ENCODE measurements at places on chromosomes 16 and 17.

- DNase-seq: no peak
Observed at GRCh38 chr16:8108991-8109509, 481.3 kb downstream of the TMEM114 start.

GRCh38 chr16:13042291-13042685 is 140.9 kb downstream of the SHISA9 start:
- DNase-seq: no peak

GRCh38 chr16:66266436-66267291 is 99.8 kb upstream of the CDH5 start:
- DNase-seq: no peak

- DNase-seq: no peak
Observed at GRCh38 chr16:24761526-24761925, 32.1 kb downstream of the TNRC6A start.

GRCh38 chr16:68646953-68647659 is 2.0 kb downstream of the CDH3 start:
- no peak for DNase-seq

- DNase-seq: no peak
Observed at GRCh38 chr16:76441876-76442275, 164.7 kb downstream of the CNTNAP4 start.

DNA sequence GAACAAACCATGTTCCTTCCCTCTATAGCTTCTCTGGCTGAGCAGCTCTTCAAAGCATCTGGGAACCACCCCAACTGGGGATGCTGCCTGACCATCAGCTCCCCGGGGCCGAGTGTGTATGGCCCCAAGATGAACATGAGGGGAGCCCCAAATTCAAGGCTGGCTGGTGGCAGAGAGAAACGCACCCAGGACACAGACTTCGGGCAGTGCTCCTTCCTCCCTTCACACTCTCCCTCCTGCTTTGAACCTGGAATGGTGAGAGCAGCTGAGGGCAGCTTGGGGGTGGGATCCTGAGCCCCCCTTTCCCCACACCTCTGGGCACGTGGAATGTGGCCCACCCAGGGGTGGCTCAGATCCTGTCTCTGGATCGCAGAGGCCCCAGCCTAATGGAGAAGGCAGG is 17.2 kb downstream of the TLE7 start:
- no peak for DNase-seq

GRCh38 chr17:61130330-61130729 is 269.3 kb upstream of the TBX2 start:
- no peak for DNase-seq

- no peak for DNase-seq
Observed at GRCh38 chr16:75491876-75492275, 3.4 kb downstream of the CHST6 start.

DNA sequence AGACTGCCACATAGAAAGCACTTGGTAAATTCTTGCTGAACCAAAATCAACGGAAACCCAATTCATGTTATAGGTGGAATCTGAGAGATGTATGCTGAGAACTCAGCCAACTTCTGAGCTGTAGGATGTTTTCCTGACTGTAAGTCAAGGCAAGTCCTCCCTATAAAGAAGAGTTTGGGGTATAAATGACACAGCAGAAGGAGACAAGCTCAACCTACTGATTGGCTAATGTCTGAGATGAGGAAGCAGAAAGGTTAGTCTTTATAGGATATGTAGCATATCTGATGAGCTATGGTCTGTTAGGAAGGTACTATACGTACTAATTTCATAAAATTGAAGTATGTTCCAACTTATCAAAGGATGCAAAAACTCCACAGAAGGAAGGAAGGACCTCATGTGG is 99.5 kb downstream of the XYLT1 start:
- no peak for DNase-seq

DNA sequence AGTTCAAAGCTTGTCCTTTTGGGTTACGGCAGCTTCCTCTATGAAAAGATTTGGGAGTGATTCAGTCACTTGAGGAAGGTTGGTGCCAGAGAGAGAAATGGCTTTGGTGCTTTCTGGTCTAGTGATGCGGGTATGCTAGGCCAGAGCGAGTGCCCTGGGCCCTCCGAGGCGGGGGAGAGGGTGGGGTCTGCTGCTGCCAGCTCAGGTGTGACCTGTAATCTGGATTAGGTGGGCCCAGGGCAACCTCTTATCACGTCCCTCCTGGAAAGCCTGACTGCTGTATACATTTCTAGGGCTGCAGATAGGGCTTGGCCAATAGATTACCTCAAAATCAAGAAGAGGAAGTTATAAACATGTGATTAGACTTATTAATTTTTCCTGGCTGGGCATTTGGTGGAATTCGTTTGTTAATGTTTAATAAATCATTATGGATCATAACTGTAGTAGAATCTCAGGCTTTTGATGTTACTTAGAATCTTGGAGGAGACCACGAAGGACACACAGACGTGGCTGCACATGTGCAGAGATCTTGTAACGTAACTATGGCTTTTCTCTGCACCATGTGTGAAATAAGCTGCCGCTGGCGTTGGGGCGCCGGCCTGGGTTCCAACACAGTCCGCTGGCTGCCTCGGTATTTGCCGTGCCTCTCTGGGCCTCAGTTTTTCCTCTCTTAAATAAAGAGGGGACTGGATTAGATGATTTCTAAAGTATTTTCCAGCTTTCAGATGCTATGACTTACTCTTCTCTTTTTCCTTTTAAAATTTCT is 1.2 kb downstream of the IRF8 start:
- DNase-seq: no peak

GRCh38 chr16:52863000-52863399 is 189.7 kb downstream of the CHD9NB start:
- no peak for DNase-seq

DNA sequence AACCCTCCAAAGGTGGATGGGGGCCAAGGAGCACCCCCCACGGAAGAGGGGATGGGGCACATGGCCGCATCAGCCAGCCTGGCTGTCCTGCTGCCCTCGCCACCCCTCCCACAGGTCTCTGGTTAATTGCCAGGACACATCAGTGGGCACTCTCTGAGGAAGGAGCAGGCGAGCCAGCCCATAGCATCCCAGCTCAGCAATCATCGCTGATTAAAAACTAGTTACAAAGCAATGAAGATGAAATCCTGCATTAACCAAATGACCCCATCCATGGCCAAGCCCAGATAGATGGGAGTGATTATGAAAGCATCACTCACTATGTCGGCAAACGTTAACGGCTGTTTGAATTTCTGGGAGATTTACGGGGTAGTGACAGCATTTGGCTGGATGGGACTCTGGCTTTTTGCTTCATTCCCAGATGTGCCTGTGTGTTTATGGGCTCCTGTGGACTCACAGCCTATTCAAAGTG is 45.3 kb downstream of the CCDC182 start:
- no peak for DNase-seq

DNA sequence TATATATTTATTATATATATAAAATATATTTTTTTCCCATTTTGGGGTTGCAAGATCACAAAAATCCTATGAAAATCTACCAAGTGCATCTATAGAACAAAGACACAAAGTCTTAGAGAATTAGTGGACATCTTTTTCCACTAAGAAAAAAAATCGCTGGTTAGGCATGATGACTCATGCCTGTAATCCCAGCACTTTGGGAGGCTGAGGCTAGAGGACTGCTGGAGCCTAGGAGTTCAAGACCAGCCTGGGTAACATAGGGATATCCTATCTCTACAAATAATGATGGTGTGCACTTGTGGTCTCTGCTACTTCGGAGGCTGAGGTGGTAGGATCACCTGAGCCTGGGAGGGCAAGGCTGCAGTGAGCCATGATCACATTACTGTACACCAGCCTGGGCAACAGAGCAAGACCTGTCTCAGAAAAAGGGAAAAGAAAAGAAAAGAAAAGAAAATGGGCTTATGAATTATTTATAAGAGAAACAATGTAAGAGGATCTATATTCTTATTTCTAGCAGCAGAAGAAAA is 185.1 kb upstream of the PSMD7 start:
- DNase-seq: no peak

DNA sequence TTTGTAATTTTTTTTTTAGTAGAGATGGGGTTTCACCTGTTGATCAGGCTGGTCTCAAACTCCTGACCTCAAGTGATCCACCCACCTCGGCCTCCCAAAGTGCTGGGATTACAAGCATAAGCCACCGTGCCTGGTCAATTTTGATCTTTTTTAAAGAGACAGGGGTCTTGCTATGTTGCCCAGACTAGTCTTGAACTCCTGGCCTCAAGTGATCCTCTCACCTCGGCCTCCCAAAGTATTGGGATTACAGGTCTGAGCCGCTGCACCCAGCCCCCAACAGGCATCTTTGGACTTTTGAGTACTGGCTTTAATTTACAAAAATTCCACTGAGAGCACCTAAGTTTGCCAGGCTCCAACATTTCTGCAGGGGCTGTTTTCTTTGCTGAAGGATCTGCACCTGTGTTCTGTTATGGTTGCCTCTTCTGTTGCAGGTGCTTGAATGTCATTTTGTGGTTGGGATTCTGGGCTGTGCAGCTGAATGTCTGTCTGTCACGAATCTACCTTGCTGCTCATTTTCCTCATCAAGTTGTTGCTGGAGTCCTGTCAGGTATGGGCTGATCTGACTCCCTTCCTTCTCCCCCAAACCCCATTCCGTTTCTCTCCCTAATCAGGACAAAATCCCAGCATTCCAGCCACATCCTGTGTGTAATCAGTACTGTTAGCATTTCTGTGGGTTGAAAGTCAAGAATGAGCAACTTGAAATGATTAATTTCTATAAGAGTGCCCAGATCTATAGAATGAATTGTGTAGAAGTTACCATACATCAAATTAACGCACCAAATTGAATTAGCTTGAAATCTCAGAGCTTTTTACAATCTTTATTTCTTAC is 8.5 kb downstream of the G6PC1 start:
- DNase-seq: no peak

DNA sequence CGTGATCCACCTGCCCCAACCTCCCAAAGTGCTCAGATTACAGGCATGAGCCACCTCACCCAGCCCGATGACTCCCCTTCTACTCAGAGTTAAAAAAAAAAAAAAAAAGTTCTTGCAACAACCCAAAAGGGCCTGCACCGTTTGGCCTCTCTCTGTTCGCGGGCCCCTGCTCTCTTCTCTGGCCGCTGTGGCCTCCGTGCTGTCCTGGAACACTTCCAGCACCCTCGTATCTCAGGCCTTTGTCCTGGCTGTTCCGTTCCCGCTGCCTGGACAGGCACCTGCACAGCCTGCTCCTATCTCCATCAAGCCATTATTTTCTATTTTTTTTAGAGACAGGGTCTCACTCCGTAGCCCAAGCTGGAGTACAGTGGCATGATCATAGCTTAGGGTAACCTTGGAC is 10.8 kb downstream of the MYO1C start:
- no peak for DNase-seq

GRCh38 chr17:18956581-18956980 is 4.6 kb downstream of the SLC5A10 start:
- no peak for DNase-seq

- DNase-seq: no peak
Observed at GRCh38 chr16:23194497-23195221, 12.1 kb downstream of the SCNN1G start.

DNA sequence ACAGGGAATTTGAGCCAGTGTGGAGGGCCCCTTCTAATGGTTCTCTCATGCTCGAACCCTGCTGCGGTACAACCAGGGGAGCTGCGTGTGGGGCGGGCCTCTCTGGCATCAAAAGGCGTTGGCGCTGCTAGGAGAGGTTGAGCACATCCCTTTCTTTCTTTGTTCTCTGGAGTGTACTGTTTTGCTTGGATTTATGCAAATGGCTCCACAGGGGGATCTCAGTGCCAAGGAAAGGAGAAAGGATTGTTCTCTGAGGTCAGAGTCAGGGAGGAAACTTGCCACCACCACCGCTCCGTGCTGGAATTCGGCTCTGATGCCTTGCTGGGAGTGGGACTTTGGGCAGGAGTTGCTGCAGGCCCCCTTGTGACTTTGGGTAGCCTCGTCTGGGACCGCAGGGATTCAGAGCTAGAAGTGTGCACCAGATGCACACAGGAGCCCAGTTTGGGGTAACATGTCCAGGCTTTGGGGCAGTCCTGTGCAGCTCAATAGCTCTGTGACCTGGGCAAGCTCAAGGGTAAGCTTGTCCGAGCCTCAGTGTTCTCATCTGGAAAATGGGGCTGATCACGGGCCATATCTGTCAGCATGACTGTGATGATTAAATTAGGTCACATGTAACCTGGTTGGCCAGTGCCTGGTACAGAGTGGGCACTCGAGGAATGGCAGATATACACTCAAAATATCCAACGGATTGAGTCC is 353.0 kb upstream of the EEF2KMT start:
- no peak for DNase-seq

DNA sequence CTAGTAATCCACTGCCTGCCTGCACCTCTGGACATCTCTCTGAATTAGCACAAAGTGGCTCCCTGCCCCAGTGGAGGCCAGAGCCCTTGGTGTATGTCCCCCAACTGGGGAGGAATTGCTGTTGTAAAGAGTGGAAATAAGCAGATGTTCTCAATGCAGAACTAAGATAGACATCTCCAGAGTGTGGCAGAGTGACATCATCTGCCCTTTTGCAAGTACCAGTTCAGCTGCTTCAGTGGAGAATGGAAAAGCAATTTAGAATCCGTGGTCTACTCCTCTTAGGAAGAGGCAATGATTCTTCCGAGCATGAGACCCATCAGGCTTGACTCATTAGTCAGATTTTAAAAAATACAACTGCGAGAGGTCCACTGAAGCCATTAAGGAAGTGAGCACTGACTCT is 1512.0 kb upstream of the GOT2 start:
- DNase-seq: no peak

DNA sequence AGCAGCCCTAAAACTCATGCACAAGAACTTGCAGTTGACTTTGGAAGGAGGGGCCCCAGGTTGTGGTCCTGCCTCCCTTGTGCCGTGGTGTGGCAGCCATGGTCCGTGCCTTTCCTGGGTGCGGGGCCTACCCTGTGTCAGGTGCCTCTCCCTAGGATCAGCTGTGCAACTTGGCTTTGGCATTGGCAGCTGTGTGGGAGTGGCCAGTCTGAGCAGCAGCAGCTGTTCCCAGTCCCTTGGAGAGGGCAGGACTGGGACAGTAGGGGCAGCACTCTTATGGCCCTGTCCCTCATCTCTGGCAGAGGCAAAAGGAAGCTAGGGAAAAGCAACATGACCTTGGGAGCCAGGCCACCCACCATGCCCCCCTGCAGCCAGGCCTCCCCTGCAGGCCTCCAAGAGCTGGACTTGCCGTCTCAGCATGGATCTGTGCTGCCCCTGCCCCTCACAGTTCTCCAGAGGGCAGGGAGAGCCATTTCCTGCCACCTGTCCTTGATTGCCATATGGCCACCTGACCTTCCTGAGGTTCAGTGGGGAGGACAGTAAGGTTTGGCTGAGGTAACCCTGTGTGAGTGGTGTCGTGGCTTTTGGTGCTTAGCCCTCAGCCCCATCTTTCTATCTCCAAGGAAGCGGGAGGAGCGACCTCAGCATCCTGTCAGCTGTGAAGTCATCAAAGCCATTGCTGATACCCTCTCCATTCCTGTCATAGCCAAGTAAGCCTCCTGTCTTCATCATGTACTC is 15.5 kb upstream of the NFATC3 start:
- DNase-seq: no peak

DNA sequence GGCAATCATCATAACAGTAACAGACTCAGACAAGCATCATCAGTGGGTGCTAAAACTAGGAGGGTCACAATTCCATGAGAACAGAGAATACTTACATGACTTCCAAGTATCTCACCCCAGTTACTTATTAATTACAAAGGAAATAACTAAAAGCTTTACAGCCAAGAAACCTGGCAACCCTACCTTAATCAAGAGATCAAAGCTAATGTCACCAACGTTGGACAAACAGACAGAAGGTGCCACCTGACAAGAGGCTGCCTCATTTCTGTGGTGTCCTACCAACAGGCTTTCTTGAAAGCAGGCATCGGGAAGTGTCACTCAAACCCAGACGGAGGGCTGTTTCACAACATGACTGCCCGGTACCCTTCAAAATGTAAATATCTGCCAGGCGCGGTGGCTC is 84.6 kb downstream of the RMI2 start:
- no peak for DNase-seq
